Activated naive CD4-positive, alpha-beta T cell treated with anti-CD3 and anti-CD28 coated beads, Interleukin-2, amount 10 ng/mL, durations not matched to agents 7 days and 5 days (primary cell): ENCODE measurements at places on chromosomes 13 and 19.

DNA sequence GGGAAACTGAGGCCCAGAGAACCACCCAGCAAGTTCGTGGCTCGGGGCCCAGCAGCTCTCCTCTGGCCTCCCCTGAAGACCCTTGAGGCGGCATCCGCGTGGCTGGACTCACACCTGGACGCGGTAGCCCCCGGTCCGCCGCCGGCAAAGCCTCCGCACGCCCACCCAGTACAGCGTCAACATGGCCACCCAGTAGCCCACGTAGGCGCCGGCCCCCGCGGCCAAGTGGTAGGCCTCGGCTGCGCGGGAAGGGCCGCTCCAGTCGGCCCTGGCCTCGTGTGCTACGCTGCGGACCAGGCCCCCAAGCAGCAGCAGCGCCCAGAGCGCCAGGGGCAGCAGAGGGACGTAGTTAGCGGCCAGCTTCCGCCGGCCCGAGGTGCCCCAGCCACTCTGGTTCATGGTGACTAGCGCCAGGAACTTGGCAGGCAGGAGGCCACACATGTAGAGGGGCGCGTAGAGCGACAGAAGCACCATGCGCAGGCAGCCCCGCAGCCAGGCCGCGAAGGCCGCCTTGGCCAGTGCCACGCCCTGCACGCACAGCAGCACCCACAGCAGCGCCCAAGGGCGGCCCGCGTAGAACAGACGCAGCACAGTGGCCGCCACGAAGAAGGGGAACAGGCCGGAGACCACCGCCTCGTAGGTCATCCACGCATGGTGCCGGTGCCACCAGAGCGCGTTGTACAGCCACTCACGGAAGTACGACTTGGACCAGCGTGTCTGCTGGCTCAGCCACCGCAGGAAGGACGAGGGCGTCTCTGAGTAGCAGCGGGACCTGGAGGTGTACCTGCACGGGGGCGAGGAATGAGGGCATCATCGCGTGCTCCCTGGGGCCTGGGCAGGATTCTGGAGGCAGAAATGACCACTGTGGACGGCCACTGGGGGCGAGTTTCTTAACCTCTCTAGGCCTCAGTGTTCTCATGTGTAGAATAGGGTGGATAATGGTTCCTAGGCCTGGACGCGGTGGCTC lies 10.2 kb downstream of the HAS1 start:
- no peak for DNase-seq

- no peak for DNase-seq
Observed at GRCh38 chr13:39268398-39268797, 230.1 kb downstream of the NHLRC3 start.

- DNase-seq, result no peak
Observed at GRCh38 chr13:38954291-38954690, 36.3 kb downstream of the STOML3 start.

DNA sequence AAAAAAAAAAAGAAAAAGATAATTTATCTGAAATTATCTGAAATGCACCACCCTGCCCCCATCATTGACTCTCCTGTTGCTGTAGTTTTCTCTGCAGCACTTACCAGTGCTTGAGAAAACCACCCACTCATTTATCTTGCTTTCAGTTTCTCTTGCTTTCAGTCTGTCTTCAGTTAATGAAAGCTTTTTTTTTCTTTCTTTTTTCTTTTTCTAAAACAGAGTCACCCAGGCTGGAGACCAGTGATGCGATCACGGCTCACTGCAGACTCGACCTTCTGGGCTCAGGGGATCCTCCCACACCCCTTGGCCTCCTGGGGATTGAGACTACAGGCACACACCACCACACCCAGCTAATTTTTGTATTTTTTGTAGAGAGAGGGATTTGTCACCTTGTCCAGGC lies 4.3 kb upstream of the ACP5 start:
- DNase-seq, result peak; percentile 68

DNA sequence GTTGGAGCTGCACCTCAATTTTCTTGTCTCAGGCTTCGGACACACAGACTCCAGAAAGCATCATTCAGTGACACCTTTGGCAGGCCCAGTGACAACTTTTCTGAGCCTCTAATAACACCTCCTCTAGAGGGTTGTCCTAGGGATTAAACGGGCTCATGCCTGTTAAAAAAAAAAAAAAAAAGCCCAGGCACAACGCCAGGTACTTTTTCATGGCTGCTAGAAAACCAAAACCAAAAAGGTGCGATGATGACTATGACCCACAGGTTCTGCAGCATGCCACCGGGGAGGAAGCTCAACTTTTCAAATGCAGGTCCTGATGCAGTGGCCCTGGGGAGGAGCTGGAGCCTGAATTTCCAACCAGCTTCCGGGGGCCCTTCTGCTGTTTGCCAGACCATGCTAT lies 184.2 kb downstream of the ABCC4 start:
- DNase-seq, result no peak

- peak; percentile 36 for DNase-seq
Observed at GRCh38 chr19:3129112-3129511, 6.7 kb upstream of the GNA15 start.

- DNase-seq, result no peak
Observed at GRCh38 chr19:50764409-50764808, 5.9 kb upstream of the GPR32 start.

- DNase-seq, result no peak
Observed at GRCh38 chr19:48806818-48807589, 3.8 kb downstream of the BCAT2 start.

- no peak for DNase-seq
Observed at GRCh38 chr13:51800486-51800885, 3.5 kb downstream of the DHRS12 start.

DNA sequence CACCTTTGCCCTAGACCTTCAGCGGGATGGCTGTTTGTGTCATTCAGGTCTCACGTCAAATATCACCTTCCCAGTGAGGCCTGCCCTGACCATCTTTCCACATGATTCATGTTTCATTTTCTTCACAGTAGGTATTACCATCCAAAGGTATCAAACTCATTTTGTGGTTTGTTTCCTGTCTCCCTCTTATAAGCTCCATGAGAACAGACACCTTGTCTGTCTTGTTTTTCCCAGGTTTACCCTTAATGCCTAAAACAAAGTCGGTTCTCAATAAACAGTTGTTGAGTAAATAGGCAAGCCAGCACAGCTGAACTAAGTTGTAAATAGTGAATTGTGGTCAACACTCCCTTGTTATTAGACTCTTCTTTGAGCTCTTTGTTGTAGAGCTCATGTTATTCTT lies 122.6 kb upstream of the GJB6 start:
- DNase-seq, result no peak

GRCh38 chr19:50819636-50820035 lies 4.0 kb downstream of the KLK1 start:
- DNase-seq, result no peak

GRCh38 chr13:102763741-102764140 lies 9.8 kb downstream of the TEX30 start:
- no peak for DNase-seq

DNA sequence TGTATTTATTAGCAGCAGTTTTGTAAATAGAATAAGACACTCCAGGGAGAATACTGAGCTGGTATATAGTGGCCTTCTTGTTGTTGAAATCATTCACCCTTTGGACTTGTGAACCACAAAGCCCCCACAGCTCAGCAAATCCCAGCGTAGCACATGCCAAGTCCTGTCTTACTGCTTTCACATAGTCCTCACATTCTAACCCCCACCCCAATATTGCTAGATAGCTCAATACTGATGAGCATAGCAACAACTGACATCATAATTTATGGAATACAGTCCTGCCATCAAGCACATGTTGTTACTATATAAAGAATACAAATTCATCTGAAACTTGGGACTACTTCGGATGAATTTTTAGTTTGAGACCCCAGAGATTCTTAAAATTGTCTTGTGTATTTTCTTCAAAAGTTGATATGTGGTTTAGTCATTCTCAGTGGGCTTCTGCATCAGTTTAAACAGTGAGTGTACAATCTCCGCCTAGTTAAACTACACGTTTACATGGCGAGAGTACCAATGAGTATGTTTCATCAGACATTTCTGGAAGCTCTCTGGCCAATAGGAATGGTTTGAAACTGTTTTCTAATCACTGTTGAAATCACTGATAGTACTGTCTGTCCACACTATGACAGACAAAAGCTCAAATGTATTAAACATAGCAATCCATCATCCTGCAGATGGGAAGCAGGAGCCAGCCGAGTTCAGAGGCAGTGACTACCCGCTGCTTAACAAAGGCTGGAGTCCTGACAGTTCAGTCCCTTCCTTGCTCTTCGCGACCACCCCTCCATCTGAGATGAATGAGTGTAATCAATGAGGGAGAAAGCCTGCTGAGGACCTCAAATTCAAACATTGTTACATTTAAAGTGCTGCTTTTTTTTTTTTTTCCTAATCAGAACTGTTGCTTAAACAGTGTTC lies 15.2 kb downstream of the DACH1 start:
- DNase-seq, result no peak

- peak; percentile 37 for DNase-seq
Observed at GRCh38 chr13:79492313-79492798, 11.4 kb downstream of the NDFIP2 start.

GRCh38 chr13:101303521-101303920 lies 112.8 kb downstream of the NALCN start:
- DNase-seq, result no peak

GRCh38 chr19:5567970-5568407 lies 236 bp upstream of the TINCR start:
- DNase-seq, result no peak

DNA sequence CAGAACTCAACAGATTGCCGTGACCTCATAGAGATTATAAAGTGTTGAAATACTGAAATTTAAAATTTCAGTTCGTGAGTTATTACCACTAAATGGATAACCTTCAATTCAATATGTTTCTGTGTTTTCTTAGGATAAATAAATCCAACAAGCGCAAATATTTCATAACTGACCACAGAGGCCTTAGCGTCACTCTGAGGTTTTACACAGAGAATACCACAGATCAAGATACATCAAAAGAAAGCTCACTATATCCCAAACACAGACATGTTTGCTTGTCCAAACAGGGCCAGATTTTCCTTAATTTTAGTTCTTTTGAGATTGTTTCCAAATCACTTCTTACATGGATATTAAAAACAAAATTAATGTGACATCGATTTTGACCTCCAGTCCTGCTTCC lies 235.8 kb downstream of the EFNB2 start:
- DNase-seq, result no peak

DNA sequence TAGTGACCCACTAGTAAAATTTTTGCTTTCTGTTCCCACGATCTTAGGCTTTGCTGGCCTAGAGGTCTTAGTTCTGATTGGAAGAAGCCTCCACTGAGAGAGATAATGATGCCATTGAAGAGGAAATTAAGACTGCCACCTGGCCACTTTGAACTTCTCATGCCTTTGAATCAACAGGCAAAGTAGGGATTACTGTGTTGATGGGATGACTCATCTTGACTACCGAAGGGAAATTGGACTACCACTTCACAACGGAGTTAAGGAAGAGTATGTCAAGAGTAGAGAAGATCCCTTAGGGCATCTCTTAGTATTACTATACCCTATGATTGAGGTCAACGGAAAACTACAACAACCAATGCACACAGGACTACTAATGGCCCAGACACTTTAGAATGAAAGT lies 12.7 kb upstream of the FREM2 start:
- DNase-seq, result no peak

DNA sequence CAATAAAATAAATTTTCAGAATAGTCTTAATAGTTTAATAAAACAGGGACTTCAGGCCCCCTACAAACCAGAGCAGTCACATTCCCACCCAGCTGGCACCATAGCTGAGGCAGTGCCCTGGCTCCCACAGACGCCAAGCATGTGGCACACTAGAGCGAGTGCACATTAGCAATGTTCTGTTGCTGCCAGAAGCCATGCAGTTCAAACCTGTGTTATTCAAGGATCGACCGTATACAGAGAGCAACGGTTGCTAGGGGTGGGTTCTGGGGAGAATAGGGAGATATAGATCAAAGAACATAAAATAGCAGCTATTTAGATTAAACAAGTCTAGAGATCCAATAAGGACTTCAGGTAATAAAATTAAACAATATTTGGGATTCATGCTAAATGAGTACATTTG lies 419.3 kb upstream of the KLHL1 start:
- no peak for DNase-seq

GRCh38 chr19:37929355-37929923 lies 22.4 kb downstream of the SIPA1L3 start:
- DNase-seq, result no peak

- DNase-seq, result no peak
Observed at GRCh38 chr13:112899281-112900225, 69.5 kb upstream of the MCF2L start.

- no peak for DNase-seq
Observed at GRCh38 chr13:66113882-66114526, 1116.1 kb downstream of the PCDH9 start.

DNA sequence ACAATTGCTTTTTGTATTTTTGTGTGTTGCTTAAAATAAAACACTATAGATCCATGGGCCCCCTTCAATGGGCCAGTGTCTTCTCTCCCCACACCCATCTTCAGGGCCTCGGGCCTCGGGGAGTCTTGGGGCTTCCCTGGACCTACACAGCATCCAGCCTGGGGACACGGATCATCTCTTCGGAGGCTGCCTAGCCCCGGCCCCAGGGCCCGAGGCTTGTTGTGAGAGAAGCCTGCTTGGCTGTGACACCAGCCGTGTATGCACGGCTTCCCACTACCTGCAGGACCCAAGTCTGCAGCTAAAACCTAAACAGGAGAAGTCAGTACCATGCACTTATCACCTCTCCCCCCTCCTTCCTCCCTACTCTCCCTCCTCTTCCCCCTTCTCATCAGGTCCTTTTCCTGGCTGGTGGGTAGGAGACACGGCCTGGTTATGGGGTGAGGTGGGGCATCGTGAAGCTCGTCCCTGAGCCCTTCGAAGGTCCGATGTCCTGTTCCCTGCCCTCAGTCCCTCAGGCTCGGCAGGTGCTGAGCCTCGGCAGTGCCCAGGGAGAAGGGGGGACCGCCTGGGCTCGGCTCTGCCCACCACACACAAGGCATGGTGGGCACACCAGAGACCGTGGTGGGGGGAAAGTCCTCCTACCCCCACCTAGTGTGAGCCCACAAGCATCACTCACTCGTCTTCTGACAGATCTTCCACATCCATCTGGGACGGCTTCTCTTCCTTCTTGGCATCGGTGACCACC lies 9.5 kb downstream of the C13orf46 start:
- DNase-seq, result no peak

DNA sequence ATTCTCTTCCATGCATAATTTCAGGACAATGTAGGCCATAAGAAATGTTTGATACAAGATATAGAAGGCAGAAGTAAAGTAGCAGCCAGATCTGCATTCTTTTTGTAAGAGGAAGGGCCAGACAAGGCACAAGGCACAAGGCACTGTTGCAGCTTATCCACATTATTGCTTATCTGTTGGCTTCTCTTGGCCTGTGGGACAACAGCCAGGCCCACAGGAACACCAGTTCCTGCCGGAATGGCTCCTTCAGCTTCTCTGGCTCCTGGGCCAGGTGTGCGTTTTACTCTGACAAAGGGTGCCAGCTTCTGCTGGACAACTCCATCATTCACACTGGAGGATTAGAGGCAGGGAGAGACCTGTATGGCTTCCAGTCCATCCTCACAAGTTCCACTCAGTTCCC lies 29.2 kb downstream of the GPR180 start:
- DNase-seq, result no peak

GRCh38 chr19:2659856-2660432 lies 42.5 kb downstream of the GNG7 start:
- DNase-seq, result no peak

GRCh38 chr13:42355092-42355485 lies 83.1 kb downstream of the AKAP11 start:
- DNase-seq, result peak; percentile 73
